ENCODE measurements at places on chromosomes 13 and 19.

- no peak for DNase-seq
These were observed 38.3 kb downstream of the DNAJC15 start for GRCh38 chr13:43061496-43062280.

DNA sequence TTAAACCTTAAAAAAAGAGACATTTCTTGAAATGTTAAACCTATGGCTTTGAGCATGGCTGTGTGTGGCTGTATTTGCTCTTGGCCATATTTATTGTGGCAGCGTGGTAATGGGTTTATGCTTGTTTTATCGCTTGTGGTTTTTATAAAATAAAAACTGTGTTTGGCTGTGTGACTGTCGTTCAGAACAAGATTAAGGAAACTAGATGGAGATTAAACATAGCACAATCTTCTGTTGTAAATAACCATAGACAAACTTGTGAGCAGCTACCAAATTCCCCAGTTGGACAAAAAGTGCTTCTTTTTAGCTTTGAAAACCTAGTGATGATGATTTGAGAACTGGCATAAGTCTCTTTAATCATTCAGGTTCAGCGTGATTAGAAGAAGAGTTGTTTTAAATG lies 191.0 kb downstream of the GGACT start:
- no peak for DNase-seq

DNA sequence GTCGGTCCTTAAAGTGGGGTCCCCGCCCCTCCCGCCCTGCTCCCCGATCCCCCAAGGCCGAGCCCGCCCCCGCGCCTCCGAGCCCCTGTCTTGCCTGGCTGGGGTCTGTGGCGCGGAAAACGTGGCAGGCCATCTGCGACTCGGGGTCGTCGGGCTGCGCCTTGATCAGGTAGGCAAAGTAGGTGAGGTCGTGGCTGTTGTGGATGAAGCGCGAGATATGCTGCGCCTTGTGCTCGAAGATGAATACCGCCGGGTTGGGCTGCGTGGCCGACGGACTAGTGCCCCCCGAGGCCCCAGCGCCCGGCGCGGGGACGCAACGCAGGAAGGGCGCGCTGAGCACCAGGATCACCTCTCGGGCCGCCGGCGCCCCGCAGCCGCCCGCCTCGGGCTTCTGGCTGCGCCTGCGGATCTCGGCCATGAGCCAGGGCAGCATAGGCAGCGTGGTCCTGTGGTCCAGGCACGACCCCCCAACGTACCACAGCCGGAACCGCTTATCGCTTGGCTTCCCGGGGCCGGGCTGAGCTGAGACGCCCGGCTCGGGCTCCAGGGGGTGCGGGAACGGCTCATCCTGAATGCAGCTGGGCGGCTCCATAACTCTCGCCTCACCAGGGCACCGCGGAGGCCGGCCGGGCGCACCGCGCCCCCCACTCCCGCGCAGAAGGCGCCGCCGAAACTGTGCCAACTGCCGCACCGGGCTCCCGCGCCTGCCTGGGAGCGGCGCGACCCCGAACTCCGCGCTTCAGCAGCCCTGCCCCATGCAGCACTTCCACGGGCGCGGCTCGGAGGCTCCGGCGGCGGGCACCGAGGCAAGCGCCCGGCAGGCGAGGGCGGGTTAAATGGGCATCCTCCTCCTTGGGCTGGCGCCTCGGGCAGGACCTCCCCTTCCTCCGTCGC lies 546 bp downstream of the TBC1D4 start:
- DNase-seq = peak; percentile 53

- DNase-seq = no peak
These were observed 112.1 kb downstream of the ZNF737 start for GRCh38 chr19:20453425-20453935.

DNA sequence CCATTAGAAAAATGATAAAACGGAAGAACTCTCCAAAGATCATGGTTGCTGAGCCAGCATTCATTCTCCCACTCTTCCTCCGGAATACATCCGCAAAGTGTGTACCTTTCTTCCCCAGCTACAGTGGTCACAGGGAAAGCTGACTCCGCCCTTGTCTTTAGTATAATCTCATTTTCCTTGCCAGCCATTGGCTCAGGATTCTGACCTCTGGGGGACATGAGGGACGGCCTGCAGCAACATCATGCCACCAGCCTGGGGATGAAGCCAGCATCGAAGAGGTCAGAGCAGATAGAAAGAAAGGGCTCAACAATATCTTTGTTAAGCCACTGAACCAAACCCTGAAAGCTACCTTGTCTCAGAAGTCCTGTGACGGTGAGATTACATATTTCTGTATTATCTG lies 46.3 kb upstream of the TPP2 start:
- no peak for DNase-seq

DNA sequence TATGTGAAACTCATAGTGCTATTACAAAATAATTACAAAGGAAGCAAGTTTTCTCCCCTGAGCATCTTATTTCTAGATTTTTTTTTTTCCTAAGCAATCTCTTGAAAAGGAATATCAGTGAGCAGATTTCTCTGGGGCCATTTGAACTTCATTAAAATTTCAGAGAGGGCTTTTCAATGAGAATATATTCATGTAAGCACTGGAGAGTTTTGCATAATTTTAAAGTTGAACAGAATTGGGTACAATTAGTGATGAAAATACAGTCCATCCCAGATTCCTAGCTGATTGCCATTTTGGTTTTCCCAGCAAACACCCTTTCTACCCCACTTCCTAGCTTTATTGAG lies 66.8 kb upstream of the RNF113B start:
- DNase-seq = no peak

GRCh38 chr19:10695401-10696398 lies 5.5 kb upstream of the QTRT1 start:
- peak; percentile 94 for DNase-seq

DNA sequence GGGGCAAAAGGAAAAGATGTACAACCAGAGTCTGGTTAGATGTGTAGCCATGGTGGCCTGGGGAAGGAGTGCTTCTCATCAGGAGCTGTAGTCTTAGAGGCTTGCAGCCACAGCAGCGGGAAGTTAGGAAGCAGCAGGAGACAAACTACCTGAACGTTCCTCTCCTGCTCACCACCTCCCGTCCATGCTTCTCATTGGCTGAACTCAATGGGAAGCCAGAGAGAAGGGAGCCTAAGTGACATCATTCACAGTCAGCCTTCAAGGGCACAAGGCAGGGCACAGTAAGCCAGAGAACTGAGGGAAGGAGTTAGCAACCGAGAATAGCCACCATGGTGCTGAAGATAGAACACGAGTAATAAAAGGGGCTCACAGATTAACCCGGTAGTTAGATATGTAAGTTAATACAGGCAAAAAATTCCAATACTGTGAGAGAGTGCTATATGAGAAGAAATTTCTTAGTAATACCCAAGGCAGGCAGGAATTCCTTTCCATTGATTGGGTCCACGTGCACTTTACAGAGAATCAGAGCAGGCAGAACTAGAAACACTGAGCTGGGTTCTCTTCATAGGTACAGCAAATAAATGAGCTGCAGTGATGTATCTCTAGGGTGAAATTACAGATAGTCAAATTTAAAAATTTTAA lies 391.5 kb upstream of the DACH1 start:
- peak; percentile 8 for DNase-seq

- DNase-seq = no peak
These were observed 897.0 kb downstream of the SLITRK6 start for GRCh38 chr13:84902243-84902642.

- peak; percentile 96 for DNase-seq
These were observed 8.6 kb downstream of the ZBTB7A start for GRCh38 chr19:4057931-4058692.

- peak; percentile 43 for DNase-seq
These were observed 3.9 kb downstream of the ZNF266 start for GRCh38 chr19:9431475-9431874.

- DNase-seq = no peak
These were observed 116.0 kb downstream of the SOX1 start for GRCh38 chr13:112182846-112183531.

DNA sequence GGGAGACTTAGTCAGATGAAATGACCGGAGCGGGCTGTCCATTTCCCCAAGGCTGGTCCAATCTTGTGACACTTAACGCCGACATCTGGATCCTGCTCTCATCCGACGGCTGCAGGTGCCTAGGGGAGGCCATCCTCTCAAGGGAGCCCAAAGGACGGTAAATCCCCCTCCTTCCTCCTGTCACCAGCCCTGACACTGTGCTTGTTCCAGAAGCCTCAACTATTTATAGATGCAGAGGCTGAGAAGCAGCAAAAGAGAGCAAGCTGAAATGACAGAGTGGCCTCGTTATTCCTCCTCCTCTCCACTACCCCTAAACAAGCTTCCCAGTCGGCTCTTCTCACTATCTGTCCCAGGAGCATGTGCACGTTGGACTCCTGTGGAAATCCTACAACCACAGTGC lies 533.7 kb downstream of the LIG4 start:
- no peak for DNase-seq

DNA sequence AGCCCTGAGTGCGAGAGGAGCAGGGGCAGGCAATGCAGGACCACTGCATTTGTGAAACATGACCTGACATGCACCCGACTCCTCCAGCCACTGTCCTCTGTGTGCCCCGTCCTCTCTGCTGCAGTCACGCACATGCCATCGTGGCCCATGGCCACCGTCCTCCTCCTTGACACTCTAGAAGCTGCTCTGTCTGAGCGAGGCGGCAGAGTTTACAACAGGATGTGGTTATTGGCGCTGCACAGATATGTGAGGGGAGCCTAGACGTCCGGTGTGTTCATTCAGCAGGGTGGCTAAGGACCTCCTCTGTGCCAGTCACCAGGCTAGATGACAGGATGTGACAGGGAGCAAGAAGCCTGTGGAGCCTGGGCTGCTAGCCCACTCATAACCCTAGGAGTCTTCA lies 277.8 kb downstream of the FOXO1 start:
- DNase-seq = peak; percentile 60

DNA sequence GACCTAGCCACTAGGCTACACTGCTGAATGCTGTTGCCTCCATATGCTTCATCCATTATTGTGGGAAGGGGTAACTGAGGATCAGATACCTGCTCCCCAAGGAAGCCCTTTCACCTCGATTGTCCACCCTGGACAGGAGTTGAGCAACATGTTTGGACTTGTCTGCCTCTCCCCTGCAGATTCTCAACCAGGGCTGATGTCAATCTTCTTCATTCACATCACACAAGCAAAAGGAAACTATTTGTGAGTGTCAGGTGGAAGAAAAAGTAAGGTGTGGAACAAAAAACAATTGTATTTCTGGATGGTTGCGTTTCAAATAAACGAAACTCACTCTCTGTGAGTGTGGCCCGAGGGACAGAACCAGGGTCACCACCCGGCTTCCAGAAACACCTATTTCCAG lies 29.5 kb upstream of the MUC16 start:
- DNase-seq = no peak

DNA sequence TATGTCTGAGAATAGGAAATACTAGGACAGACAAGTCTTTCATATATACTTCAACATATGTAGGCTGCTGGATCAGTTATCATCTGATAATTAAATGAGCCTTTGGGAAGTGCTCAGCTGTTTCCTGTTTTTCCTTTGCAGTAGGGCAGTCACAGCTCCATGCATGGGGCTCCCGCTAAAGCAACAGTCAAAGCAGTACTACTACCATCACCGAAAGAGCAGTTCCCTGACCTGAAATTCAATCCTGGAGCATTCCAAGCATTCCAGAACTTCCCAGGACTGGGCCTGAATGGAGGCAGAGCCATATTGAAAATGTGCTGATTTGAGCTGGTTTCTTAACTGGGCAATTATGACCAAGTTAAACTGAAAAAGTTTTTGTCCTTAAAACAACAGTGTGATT lies 20.5 kb downstream of the MICU2 start:
- DNase-seq = peak; percentile 33

DNA sequence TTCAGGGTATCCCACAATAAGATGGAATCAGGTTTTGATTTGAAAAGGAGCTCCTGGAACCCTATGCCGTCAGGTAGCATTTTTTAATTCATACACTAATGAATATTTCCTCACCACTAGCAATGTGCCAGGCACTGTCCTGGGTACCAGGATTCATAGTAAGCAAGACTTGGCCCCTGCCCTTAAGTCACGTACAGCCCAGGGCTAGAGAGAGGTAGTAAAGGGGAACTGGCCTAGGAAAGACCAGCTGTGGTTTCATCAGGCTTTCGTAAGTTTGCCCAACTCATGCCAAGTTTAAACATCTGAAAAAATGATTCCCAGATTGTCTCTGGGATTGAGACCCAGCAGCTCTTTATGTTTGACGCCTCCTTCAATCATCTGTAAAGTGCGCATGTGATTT lies 45.9 kb upstream of the AMER2 start:
- no peak for DNase-seq

DNA sequence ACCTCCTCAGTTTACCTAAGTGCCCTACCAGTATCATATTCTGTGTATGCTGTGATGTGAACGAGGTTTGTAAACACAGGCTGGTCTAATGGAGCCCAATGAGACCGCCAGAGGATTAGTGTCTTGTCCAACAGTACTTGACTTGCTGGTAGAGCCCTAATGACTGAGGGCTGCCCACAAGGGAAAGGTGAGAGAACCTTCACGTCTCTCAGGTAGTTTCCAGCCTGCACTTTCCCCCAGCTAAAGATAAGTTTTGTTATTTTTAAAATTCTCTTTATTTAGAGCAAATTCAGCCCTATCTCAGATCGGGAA lies 498 bp upstream of the RBM26 start:
- no peak for DNase-seq

DNA sequence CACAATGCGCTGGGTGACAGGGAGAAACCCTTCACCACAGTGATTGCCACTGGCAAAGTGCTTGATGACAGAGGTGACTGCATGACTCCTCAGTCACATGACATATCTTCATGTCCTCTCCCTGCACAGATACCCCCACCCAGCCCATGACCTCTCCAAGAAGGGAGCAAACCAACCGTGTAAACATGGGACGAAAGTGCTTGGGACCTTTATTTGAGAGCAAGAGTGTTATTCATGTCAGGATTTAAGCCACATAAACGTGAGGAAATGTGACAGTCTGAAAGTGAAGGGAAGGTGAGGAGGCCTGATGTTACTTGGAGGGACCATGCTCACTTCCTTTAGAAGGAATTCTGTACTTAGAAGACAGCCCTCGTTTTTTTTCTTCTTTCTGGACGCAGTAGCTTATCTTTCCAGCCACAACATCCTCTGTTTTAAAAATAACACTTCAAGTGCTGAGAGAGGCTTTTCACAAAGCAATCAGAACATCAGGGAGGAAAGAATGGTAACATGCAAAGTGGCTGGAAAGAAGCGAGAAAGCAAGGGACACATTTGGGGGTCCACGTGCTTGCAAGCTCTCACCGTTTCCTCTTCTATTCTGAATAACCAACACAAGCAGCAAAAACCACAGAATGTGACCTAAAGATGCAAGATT lies 35.6 kb downstream of the EPS15L1 start:
- DNase-seq = no peak

GRCh38 chr13:42883771-42884467 lies 102.5 kb downstream of the FAM216B start:
- peak; percentile 70 for DNase-seq

- DNase-seq = no peak
These were observed 437 bp downstream of the EPOR start for GRCh38 chr19:11383706-11384048.

DNA sequence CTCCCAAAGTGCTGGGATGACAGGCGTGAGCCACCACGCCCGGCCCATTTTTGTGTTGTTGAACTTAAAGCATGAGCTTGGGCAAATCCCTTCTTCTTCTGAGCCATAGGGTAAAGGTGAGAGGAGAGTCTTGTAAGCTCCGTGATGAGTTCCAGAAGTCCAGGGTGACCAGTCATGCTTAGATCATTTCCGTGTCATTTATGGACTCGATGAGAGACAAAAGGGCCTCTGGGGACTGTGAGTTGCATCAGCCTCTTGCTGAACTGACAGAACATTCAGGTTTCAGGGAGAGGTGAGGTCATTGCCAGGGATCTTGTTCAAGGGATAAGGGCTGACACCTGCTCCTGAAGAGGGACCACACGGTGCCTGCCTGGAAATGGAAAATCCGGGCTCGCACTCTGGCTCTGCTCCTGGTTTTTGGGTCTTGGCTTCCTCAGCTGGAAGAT lies 53.6 kb downstream of the GADD45B start:
- peak; percentile 100 for DNase-seq

- DNase-seq = peak; percentile 75
These were observed 890 bp upstream of the ZNF611 start for GRCh38 chr19:52735734-52736133.
